Activated CD8-positive, alpha-beta memory T cell treated with anti-CD3 and anti-CD28 coated beads, Interleukin-2, amount 10 ng/mL, durations not matched to agents 7 days and 5 days (primary cell): ENCODE measurements at places on chromosomes 13 and 19. TPM values are rescaled to one million over a fixed set of nuclear protein-coding genes. Genes with fewer than 3 reads are reported as not detected.

- H3K27ac ChIP-seq = no peak overlapping the region
- DNase-seq = peak; percentile 71
- H3K4me3 ChIP-seq = no peak overlapping the region
- H3K36me3 ChIP-seq = no peaks in the 10 kb centered on the region
- H3K4me1 ChIP-seq = peaks cover 3% of the 10 kb centered on the region
These were observed 34.4 kb downstream of the CCDC70 start for GRCh38 chr13:51895906-51896888.

GRCh38 chr13:105703843-105704242 is 831.6 kb downstream of the EFNB2 start:
- no peaks in the 10 kb centered on the region for H3K27me3 ChIP-seq
- no peaks in the 10 kb centered on the region for H3K36me3 ChIP-seq
- H3K27ac ChIP-seq = no peak overlapping the region
- H3K4me3 ChIP-seq = no peak overlapping the region
- no peaks in the 10 kb centered on the region for H3K4me1 ChIP-seq

- H3K27ac ChIP-seq = no peak overlapping the region
- peaks cover 26% of the 10 kb centered on the region for H3K36me3 ChIP-seq
- no peak for DNase-seq
- H3K4me1 ChIP-seq = peaks cover 36% of the 10 kb centered on the region
These were observed 2.4 kb downstream of the CLN5 start for GRCh38 chr13:76994281-76994680.

KLK5 gene
- not detected for total RNA-seq

DNA sequence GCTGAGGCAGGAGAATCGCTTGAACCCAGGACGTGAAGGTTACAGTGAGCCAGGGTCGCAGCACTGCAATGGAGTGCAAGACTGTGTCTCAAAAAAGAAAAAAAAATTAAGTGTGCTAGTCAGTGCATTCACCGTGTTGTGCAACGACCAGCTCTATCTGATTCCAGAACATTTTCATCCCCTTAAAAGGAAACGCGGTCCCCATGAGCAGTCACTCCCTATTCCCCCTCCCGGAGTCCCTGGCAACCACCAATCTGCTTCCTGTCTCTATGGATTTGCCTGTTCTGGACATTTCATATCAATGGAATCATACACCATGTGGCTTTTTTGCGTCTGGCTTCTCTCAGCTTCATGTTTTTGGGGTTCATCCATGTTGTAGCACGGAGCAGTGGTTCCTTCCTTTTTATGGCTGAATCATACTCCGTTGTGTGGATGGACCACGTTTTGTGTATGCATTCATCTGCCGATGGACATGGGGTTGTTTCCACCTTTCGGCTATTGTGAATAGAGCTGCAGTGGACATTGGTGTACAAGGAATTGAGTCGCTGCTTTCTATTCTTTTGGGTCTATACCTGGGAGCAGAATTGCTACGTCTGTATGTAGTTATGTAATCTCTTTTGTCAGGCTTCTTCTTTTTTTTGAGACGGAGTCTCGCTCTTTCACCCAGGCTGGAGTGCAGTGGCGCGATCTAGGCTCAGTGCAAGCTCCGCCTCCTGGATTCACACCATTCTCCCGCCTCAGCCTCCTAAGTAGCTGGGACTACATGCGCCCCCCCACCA is 19.8 kb downstream of the MYO9B start:
- H3K4me3 ChIP-seq = no peak overlapping the region
- no peaks in the 10 kb centered on the region for H3K27me3 ChIP-seq
- no peak for DNase-seq
- peaks cover 46% of the 10 kb centered on the region for H3K4me1 ChIP-seq

DNA sequence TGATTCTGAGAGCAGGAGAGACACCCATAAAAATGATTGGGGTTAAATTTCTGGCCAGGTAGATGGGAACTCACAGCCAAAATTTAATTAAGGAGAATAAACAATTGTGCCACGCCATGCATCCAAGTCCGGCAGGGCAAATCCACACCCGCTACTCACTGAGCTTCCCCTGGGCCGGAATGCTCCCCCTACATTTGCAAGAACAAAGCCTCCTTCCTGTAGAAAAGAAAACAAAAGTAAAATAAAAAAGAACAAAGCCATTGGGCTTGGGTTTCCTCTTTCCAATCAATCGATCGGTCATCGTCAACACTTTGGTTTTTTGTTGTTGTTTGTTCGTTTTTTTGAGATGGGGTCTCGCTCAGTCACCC is 30.2 kb upstream of the TFDP1 start:
- no peaks in the 10 kb centered on the region for H3K36me3 ChIP-seq
- peak; percentile 12 for DNase-seq
- H3K27me3 ChIP-seq = no peaks in the 10 kb centered on the region
- H3K27ac ChIP-seq = no peak overlapping the region
- H3K4me1 ChIP-seq = no peaks in the 10 kb centered on the region
- H3K4me3 ChIP-seq = no peak overlapping the region

- H3K27me3 ChIP-seq = peaks cover 8% of the 10 kb centered on the region
- H3K27ac ChIP-seq = peak overlapping the region; percentile 25
- peak overlapping the region; percentile 64 for H3K4me3 ChIP-seq
- peaks cover 9% of the 10 kb centered on the region for H3K4me1 ChIP-seq
These were observed 40.3 kb downstream of the ZNF787 start for GRCh38 chr19:56080669-56081401.

CLEC17A gene
- total RNA-seq = not detected

SLC10A2 gene
- total RNA-seq = not detected

- DNase-seq = no peak
- H3K36me3 ChIP-seq = no peaks in the 10 kb centered on the region
- H3K4me1 ChIP-seq = peaks cover 29% of the 10 kb centered on the region
- H3K27me3 ChIP-seq = peaks cover 2% of the 10 kb centered on the region
These were observed 1.7 kb upstream of the PRX start for GRCh38 chr19:40414542-40415535.

- H3K4me1 ChIP-seq = no peaks in the 10 kb centered on the region
- no peaks in the 10 kb centered on the region for H3K36me3 ChIP-seq
- H3K27me3 ChIP-seq = peaks cover 8% of the 10 kb centered on the region
- H3K4me3 ChIP-seq = no peak overlapping the region
- DNase-seq = no peak
- no peak overlapping the region for H3K27ac ChIP-seq
These were observed 205.9 kb upstream of the MIR17HG start for GRCh38 chr13:91141543-91142061.

DNA sequence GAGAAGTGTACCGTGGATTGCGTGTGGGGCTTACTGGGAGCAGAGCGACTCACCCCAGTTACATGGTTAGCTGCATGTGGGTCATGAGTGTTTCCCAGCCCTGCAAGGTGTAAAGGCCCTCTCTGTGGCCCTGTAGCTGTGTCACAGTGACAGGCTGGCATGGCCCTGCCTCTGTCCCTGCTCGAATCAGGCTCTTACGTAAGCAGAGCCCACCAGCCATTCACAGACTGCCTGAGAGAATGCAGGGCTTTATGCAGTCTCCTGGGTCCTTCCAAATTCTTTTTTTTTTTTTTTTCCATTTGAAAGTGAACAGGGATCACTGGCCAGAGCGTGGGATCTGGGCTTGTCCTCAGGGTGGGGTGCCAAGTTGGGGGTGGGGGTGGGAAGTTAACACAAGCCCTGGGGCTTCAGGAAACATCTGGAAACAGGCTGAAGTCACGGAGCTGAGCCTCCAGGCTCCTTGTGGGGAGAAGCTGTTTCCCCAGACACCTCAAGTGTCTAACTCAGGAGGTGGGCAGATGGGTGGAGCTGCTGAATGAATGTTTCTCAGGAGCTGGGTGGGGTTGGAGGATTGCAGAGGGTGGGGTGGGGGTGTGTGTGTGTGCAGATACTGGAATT is 13.4 kb downstream of the TECR start:
- H3K4me3 ChIP-seq = no peak overlapping the region
- H3K27me3 ChIP-seq = no peaks in the 10 kb centered on the region

- no peak overlapping the region for H3K4me3 ChIP-seq
- no peak overlapping the region for H3K27ac ChIP-seq
- H3K27me3 ChIP-seq = peaks cover 11% of the 10 kb centered on the region
- no peak for DNase-seq
These were observed 36.9 kb upstream of the C19orf12 start for GRCh38 chr19:29751932-29752331.

GRCh38 chr13:78239714-78240113 is 321.1 kb upstream of the EDNRB start:
- no peaks in the 10 kb centered on the region for H3K4me1 ChIP-seq
- no peaks in the 10 kb centered on the region for H3K36me3 ChIP-seq
- peaks cover 2% of the 10 kb centered on the region for H3K27me3 ChIP-seq
- no peak overlapping the region for H3K4me3 ChIP-seq
- H3K27ac ChIP-seq = no peak overlapping the region

- H3K4me3 ChIP-seq = peak overlapping the region; percentile 93
- H3K4me1 ChIP-seq = peaks cover 28% of the 10 kb centered on the region
- H3K36me3 ChIP-seq = peaks cover 10% of the 10 kb centered on the region
These were observed 16.0 kb upstream of the MRI1 start for GRCh38 chr19:13748169-13748828.

DNA sequence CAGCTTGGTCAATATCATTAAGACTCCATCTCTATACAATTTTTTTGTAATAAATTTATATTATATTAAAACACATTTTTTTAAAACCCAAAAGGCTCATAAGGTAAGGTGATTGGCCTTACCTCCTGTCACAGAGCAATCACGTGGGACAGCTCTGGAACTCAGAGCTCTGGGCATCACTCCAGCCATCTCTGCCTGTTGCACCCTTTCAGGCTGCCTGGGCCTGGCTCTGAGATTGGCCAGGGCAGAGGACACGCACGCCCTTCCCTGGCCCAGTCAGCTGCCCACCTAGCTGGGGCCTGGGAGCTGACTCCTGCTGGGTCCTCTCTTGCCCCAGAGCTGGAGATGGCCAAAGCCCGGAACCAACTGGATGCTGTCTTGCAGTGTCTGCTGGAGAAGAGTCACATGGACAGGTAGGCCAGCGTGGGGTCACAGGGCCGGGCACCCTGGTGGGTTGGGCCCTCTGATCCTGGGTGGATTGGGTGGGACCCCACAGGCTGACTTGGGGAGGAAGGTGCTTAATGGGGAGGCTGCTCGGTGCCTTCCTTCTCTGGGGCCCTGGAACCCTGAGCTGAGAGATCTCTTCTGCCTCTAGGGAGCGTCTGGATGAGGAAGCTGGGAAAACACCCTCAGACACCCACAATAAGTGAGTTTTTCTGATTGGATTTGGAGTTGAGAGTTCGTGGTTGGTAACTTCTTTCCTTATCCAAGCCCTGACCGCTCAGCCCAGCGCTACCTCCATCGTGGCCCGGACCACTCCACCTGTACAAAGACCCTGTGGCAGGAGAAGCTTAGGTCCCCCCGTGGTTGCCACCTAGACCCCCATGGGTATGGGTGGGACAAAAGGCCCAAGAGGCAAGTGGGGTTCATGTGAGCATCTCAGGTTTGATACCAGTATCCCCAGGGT is 3.7 kb downstream of the LIN37 start:
- no peaks in the 10 kb centered on the region for H3K27me3 ChIP-seq
- peak; percentile 38 for DNase-seq
- peaks cover 4% of the 10 kb centered on the region for H3K36me3 ChIP-seq
- no peak overlapping the region for H3K4me3 ChIP-seq

PSG1 gene
- not detected for total RNA-seq

KRTDAP gene
- total RNA-seq = not detected

DNA sequence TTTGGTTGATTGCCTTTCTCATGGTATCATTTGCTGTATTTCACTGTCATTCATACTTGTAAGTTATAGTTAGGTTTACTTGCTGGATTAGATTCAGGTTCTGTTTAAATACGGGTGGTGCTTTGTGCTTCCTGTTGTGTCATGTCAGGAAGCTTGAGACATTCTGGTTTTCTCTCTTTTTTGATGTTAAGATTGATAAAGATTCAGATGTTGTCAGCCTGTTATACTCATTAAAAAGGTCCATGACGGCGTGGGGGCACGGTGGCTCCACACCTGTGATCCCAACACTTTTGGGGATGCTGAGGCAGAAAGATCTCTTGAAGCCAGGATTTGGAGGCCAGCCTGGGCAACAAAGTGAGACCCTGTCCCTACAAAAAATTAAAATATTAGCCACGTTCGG is 45.7 kb downstream of the NAA16 start:
- H3K27ac ChIP-seq = peak overlapping the region; percentile 85
- DNase-seq = no peak
- no peaks in the 10 kb centered on the region for H3K27me3 ChIP-seq
- H3K4me1 ChIP-seq = peaks cover 31% of the 10 kb centered on the region
- H3K36me3 ChIP-seq = peaks cover 33% of the 10 kb centered on the region

- no peak for DNase-seq
- no peak overlapping the region for H3K4me3 ChIP-seq
- no peaks in the 10 kb centered on the region for H3K36me3 ChIP-seq
- peaks cover 2% of the 10 kb centered on the region for H3K27me3 ChIP-seq
These were observed 48.6 kb upstream of the WASF3 start for GRCh38 chr13:26508885-26509284.

GRCh38 chr13:113506025-113506685 is 15.6 kb upstream of the DCUN1D2 start:
- DNase-seq = no peak
- H3K27me3 ChIP-seq = no peaks in the 10 kb centered on the region
- no peak overlapping the region for H3K27ac ChIP-seq

GRCh38 chr19:49676136-49676783 is 811 bp upstream of the PRMT1 start:
- H3K27ac ChIP-seq = peak overlapping the region; percentile 99
- peak overlapping the region; percentile 74 for H3K4me3 ChIP-seq
- no peak for DNase-seq
- H3K4me1 ChIP-seq = peaks cover 37% of the 10 kb centered on the region
- no peaks in the 10 kb centered on the region for H3K27me3 ChIP-seq

DNA sequence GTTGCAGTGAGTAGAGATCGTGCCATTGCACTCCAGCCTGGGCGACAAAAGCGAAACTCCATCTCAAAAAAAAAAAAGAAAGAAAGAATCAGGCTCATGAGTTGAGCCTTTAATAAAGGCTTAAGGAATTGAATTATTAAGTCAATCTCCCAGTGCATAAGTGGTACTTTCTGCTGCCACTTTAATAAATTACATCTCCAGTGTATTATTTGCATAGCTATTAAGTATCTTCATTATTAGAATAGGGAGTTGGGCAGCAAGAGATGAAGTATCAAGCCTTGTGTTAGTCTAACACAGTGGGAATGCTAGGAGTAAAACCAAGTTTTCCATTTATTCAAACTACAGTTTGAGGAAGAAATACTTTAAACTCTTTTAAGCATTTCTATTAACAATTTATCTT is 15.6 kb upstream of the FAM124A start:
- H3K27me3 ChIP-seq = peaks cover 56% of the 10 kb centered on the region
- no peak for DNase-seq
- H3K27ac ChIP-seq = no peak overlapping the region
- no peaks in the 10 kb centered on the region for H3K36me3 ChIP-seq

DNA sequence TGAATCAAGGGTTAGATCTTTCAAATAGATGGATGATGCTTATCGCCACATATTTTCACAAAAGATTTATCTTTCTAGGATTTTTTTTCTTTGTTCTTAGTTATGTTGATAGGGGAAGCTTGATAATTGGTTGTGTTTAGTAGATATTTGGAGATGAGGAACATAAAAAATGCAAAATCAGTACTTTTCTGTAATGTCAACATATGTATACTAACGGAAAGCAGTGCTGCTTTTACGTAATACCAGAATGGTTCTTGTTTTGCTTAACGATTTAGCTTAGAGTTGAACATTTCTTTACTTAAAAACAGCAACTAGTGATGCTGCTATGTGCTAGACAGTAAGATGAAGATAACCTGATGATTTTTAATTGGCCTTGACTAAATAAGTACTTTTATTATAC is 3.0 kb downstream of the ZMYM2 start:
- DNase-seq = no peak
- peaks cover 14% of the 10 kb centered on the region for H3K36me3 ChIP-seq
- peak overlapping the region; percentile 12 for H3K4me3 ChIP-seq
- H3K4me1 ChIP-seq = peaks cover 28% of the 10 kb centered on the region
- peak overlapping the region; percentile 66 for H3K27ac ChIP-seq

GRCh38 chr13:99056381-99057014 is 78.6 kb upstream of the DOCK9 start:
- peaks cover 11% of the 10 kb centered on the region for H3K36me3 ChIP-seq
- H3K27me3 ChIP-seq = no peaks in the 10 kb centered on the region
- H3K27ac ChIP-seq = no peak overlapping the region
- H3K4me1 ChIP-seq = peaks cover 51% of the 10 kb centered on the region
- H3K4me3 ChIP-seq = no peak overlapping the region

KLK4 gene
- not detected for total RNA-seq

POU4F1 gene
- total RNA-seq = 0.23 TPM
